ENCODE measurements at places on chromosomes 4 and X. TPM values are rescaled to one million over a fixed set of nuclear protein-coding genes. Genes with fewer than 3 reads are reported as not detected.

KCND1 gene
- 0.76 TPM for total RNA-seq

SERTM2 gene
- total RNA-seq, result not detected

GAGE2A gene
- not detected for total RNA-seq

ZCCHC13 gene
- not detected for total RNA-seq

HERC5 gene
- 59.8 TPM for total RNA-seq

C4orf51 gene
- total RNA-seq, result not detected

PNMA5 gene
- total RNA-seq, result not detected

PLAC8 gene
- 240 TPM for total RNA-seq

PRKG2 gene
- 1.1 TPM for total RNA-seq

ZNF157 gene
- 0.05 TPM for total RNA-seq

RNF175 gene
- total RNA-seq, result not detected

ERAS gene
- total RNA-seq, result not detected

RADX gene
- total RNA-seq, result not detected

CHRNA9 gene
- 3.1 TPM for total RNA-seq

FHDC1 gene
- 0.39 TPM for total RNA-seq

TMEM154 gene
- 8.1 TPM for total RNA-seq

CXCL3 gene
- 0.81 TPM for total RNA-seq

ARL9 gene
- total RNA-seq, result 0.22 TPM

MAPK10 gene
- 2.3 TPM for total RNA-seq

BMPR1B gene
- 0.07 TPM for total RNA-seq

BEX3 gene
- total RNA-seq, result 437 TPM

DNA sequence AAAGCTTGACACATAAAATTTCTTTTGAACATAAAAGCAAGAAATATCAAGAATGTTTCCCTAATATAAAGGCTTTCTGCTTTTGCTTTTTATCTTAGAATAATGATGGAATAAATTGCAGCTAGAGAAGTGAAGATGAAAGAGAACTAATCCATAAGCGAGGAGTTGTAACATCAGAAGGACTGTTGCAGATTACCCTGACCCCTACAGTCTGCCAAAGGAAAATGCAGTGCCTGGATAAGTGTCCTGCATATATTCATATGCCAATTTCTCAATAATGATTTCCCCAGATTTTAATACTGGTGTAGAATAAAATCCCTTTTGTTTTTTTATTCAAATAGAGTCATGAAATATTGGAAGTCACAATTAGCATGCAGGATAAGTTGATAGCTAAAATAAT is 115.9 kb downstream of the MAGEC2 start:
- peak; percentile 29 for DNase-seq

DNA sequence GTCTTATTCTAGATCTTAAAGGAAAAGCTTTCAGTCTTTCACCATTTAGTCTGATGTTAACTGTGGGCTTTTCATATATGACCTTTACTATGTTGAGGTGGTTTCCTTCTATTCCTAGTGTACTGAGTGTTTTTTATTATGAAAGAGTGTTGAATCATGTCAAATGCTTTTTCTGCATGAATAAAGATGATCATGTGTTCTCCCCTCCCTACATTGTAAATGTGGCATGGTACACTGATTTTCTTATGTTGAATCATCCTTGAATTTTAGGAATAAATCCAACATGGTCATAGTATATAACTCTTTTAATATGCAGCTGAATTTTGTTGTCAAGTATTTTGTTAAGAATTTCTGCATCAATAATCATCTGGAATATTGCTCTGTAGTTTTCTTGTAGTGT is 4.3 kb downstream of the CLGN start:
- peak; percentile 19 for DNase-seq

DNA sequence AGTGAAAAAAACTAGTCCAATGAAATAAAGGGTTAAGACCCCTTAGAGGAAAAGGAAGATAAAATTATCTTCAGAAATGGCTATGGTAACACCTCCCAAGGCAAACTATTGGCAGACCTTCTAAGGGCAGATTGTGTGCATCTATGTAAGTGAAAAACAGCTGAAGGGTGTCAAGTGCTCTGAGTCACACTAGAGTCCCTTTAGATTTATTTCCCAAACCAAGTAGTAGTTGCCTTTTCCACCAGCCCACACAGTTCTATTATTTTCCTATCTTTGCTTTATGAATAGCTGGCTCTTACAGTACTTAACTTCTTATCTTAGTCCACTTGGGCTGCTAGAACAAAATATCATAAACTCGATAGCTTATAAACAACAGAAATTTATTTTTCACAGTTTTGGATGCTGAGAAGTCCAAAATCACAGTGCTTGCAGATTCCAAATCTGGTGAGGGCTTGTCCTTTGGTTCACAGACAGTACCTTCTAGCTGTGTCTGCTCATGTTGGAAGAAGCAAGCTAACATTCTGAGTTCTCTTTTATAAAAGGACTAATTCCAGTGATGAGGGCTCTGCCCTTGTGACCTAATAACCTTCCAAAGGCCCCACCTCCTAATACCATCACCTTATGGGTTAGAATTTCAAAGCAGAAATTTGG is 143.6 kb downstream of the GRID2 start:
- DNase-seq, result no peak

DNA sequence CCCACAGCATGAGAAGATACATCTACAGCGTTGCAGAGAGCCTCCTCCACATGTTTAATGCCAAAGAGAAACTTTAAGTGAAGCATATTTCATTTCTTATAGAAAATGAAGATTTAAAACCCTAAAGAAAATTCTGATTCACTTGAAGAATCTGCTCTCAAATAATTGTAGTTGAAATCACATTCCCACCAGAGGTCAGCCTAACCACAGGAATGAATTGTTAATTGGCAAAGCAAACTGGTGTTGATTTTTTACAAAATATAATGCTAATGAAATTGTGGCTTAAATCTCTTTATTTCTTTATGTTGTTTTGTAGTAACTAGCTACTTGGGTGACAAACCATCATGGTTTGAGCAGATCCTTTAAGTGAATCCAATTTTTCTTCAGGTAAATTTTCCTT is 31.1 kb upstream of the WDR17 start:
- peak; percentile 35 for DNase-seq

GRCh38 chrX:103811858-103812257 is 20.2 kb downstream of the RAB9B start:
- DNase-seq, result peak; percentile 31

GRCh38 chr4:147088146-147088545 is 142.5 kb upstream of the TTC29 start:
- DNase-seq, result no peak

DNA sequence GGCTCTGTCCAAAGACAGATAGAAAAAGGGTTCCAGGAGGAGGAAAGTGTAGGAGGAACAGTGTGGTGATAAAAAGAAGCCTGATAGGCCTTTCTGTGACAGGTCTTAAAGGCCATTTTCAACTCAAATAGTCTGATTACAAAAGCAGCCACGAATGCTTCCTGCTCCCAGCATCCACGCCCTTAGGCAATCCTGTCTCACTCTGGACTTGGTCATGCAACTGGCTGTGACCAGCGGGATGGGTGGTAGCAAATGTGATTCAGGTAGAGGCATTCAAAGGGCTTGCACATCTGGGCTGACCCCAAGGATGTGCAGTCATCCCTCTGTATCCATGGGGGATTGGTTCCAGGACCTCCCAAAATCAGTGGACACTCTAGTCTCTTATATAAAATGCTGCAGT is 14.4 kb upstream of the SEPSECS start:
- peak; percentile 83 for DNase-seq

GRCh38 chr4:119652998-119653397 is 24.4 kb upstream of the PDE5A start:
- DNase-seq, result peak; percentile 48

DNA sequence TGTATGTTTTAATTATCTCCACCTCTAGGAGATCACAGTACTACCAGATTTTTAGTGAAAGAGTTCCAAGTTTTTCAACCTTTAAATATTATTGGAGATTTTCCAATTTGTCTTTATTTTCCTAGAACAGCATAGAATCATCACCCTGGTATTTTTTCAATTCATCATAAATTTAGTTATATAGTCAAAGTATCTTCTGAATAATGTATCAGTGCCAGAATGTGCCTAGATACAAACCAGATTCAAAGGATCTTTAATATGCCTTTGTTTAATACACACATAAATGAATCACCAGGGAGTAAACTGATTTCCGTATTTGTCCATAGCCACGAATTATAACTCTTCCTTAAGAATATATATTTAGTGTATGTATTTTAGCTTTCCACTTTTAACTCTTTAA is 1373.1 kb downstream of the STIM2 start:
- DNase-seq, result no peak

DNA sequence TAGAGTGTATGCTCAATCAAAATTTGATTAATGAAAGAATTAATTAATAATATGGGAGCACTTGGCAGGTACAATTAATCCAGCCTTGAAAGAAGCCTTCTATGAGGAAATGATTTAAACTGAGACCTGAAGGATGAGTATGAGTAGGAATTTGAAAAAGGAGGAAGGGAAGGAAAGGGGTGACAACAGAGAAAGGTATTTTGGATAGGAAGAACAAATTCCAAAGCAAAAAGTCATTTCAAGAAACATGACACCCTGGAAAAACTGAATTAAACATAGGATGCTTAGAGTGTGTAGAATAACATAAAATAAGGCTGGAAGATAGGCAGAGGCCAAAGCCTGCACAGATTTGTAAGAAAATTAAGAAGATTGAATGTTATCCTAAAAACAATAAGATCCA is 29.6 kb downstream of the PHOX2B start:
- peak; percentile 68 for DNase-seq

DNA sequence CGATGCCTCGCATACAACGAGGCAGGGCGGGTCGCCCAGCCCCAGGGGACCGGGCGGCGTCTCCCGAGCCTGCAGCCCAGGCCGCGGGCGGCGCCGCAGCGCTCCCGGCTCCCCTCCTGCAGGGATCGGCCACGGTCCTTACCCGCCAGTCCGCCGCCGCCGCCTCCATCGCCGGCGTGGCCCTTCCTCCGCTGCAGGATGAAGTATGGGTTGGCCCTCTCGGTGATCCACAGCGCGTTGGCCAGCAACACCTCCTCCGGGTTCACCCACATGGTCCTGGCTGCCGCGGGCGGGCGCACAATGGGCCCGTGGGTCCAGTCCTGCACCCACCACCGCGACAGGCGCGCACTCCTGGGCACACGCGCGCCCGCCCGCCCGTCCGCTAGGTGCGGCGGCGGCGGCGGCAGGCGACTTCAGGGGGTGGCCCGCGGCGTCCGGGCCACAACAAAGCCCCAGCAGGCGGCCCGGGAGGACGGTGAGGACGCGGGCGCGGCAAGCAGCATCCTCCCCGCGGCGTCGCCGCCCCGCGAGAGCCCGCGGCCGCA is 339 bp downstream of the TBC1D9 start:
- peak; percentile 49 for DNase-seq

GRCh38 chr4:74320559-74321118 is 12.4 kb downstream of the EPGN start:
- peak; percentile 76 for DNase-seq

- DNase-seq, result peak; percentile 54
These were observed 64.6 kb downstream of the ANAPC4 start for GRCh38 chr4:25441519-25442117.

- peak; percentile 32 for DNase-seq
These were observed 197.6 kb downstream of the BCOR start for GRCh38 chrX:39899856-39900776.

- no peak for DNase-seq
These were observed 32.5 kb upstream of the TLR2 start for GRCh38 chr4:153651587-153651986.

GRCh38 chr4:153523941-153524386 is 57.8 kb downstream of the TMEM131L start:
- no peak for DNase-seq

GRCh38 chr4:73743281-73743680 is 2.9 kb downstream of the CXCL8 start:
- DNase-seq, result no peak

DNA sequence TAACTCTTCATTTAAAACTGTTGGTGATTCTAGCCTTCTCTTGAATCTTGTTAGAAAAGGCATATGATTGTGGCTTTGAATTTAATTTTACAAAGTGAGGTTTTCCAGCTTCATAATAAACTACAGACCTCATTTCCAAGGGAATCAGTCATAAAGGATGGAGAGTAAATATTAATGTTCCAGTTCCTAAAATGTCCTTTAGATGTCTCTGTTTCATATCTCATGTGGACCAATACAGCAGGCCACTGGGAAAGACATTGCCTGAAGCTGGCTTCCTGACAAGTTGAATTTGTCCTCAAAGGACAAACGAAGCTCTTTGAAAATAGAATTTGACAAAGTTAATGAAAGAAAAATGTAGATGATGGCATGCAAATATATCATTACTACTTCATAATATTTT is 125.4 kb downstream of the ZNF330 start:
- DNase-seq, result peak; percentile 54

- peak; percentile 16 for DNase-seq
These were observed 81.1 kb downstream of the FAM47B start for GRCh38 chrX:35023683-35024082.

GRCh38 chr4:147011411-147011810 is 65.7 kb upstream of the TTC29 start:
- no peak for DNase-seq

- peak; percentile 55 for DNase-seq
These were observed 4.3 kb downstream of the WDR44 start for GRCh38 chrX:118350221-118350620.

DNA sequence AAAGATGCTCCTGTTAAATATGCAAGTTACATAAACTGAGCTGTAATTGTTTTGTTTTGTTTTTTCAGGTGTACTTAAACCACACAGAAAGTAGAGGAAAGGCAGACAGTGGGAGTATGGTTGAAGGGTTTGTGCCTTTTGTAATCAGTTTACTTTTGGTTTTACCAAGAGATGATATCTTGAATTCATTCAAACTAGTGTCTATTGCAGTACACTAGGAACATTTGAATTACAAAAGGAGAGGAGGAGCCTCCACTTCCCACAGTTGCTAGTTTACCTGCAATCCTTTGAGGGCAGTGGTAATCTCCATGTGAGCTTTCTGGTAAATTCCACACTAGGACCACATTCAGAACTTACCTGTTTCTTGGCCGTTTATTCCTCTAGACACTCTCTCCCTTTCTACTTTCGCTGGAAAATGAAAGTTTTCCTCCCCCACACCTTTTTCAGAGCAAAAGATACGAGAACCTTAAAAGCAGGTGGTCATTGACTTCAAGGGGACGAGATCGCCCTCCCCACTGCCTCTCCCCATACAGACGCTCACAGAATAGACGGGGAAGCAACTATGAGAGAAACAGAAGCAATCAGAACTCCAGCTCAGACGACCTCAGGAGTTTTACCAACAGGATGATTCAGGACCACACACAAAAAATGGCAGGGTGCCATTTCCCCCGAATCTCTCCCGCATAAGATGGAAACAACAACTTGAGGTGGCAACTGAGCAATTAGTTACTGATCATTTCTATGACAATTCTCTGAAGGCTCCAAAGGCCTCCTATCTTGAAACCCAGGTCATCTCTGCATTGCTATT is 3.3 kb downstream of the RBM47 start:
- DNase-seq, result peak; percentile 70

DNA sequence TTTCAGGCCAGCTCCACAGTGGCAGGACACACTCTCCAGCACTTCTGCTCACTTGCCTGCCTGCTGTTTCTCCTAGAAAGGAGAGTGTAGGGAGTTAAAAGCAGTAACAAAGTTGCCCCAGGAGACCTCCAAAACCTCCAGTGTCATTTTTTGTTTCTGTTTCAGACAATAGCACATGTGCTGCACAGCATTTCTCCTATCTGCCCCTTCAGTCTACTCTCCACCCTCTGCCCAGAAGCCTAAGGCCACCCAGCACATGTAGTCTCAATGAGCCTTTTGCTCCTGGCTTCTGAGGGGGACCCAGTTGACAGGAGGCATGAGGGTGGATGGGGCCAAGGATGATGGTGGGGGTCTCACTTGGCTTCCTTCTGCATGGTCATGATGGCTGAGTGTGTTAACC is 329.6 kb upstream of the CLNK start:
- no peak for DNase-seq

- no peak for DNase-seq
These were observed 587.5 kb downstream of the MID1IP1 start for GRCh38 chrX:39388730-39389129.
